ENCODE measurements at places on chromosomes 11 and 22.

GRCh38 chr11:94171693-94172440 is 43.2 kb downstream of the PANX1 start:
- DNase-seq, result peak; percentile 37

DNA sequence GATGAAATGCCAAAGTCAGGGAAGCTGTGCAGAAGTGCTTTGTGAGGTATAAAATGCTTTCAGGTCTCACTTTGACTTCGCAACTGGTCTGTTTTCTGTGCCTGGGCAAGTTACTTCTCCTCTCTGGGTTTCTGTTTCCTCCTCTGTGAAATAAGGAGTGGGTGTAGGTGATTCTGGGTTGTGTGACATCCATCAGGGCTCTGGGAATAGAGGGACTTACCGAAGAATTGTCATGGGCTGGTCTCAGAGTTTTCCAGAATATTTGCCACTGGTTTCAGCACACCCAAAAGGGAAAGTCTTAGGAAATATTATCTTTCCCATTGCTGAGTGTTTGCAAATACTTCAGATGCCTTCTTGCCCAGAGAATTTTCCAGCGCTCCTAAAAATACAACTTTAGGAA is 118.4 kb downstream of the KIAA1671 start:
- no peak for DNase-seq

DNA sequence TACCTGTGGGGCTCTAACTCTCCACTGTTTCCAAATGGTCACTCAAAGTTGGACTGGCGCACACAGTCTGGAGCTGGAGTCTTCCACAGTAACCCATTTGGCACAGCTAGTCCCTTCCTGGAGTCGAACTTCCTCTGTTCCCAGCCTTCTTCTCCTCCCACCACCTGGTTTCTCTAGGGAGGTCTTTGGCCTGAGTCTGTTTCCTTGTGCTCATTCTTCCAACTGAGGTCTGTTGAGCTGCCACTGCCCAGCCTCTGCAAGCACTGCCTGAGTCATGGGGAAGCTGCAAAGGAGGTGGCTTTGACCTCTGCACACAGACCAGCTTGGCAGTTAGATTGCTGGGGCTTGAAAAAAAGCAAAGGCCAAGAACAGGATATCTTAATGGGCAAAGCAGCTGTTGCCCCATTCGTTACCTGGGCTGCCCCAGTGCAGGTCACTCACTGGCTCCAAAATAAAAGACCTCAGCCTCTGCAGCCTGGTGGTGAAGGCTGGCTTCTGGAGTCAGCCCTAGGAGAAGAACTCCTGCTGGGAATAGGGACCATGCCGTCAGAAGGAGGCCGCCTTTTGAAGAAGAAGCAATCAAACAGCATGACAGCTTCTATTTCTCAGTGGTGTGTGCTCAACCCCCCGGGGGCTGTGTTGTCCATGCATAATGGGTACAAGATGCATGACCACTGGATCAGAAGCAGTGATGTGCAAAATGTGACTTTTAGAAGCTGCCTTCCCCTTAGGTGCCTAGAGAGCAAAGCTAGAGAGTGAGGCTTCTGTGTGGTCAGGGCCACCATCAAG is 3.0 kb downstream of the ADAMTS15 start:
- DNase-seq, result no peak

- DNase-seq, result no peak
Observed at GRCh38 chr11:88280673-88281316, 56.7 kb downstream of the CTSC start.

DNA sequence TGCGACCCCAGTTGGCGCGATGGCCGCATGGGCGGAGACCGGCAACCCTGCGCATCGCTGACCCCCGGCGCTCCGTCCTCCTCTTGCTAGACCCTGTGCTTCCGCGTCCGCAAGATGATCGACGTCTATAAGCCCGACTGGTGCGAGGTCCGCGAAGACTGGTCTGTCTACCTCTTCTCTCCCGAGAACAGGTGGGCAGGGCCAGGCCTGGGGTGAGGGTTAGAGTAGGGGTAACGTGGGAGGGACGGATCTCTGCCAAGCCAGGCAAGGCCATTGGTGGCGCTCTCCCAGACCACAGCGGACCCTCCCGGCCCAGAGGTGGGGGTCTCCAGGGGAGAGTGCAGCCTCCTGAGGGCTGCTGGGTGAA is 92.1 kb downstream of the CACNA1I start:
- no peak for DNase-seq

GRCh38 chr22:17862646-17863181 is 88.4 kb upstream of the BID start:
- DNase-seq, result no peak

- DNase-seq, result peak; percentile 67
Observed at GRCh38 chr11:127843483-127844396, 743.6 kb downstream of the ETS1 start.
